Fibroblast of skin of scalp (primary cell): ENCODE measurements at places on chromosomes 4 and X.

GRCh38 chr4:3226944-3227343, 22.0 kb upstream of the MSANTD1 start:
- DNase-seq = no peak

DNA sequence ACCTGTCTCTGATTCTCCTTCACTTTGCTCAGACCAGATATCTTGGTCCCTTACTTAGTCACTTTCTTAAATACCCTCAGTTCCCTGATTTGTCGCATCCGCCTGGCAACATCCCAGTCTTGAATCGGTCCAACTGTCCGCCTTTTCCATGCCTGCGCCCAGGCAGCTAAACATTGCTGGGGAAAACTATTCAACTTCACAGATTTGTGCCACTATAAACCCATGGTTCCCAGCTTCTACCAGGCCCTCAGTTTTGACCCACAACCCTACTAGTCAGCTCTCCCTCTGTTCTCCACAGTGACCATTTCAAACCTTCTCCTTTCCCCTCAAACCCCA, 451 bp upstream of the FGD1 start:
- DNase-seq = no peak

DNA sequence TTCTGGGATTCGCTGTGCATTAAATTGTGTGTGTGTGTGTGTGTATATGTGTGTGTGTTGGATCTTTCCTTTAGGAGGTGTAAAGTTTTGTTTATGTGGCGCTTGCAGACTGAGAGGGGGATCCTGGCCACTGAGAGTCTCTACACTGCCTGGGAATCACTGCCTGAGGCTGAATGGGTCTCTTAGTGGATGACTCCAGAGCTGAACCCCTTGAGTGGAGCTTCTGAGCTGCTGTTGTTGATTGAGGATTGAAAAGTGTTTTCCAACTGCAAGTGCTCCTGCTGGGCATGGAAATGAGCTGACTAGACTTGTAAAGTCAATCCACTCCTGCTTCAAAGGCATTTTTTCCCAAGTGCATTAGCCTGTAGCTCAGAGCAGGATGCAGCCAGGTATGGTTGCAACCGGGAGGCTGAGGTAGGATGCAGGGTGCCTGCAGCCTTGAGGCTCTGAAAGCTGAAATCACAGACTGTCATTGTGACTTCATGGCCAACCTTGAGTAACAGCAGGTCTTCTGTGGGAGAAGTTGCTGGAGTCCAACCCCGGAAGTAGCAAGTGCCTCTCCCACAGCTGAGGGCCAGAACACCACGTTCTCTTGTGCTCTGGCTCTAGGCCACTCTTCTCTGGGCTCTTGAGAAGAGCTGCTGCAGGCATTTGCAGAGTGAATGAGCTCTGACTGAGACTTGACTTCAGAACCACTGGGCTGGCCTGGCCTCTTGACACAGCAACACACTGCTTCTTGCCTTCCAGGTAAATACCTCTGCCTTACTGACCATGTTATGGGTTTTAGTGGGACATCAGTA, at the start of gene TBX22:
Gene TBX22, plus strand, starts transcription at position 613 of the 800 bp plus-strand sequence. CDS start 7,517 bp downstream, outside the sequence.
- DNase-seq = no peak

DNA sequence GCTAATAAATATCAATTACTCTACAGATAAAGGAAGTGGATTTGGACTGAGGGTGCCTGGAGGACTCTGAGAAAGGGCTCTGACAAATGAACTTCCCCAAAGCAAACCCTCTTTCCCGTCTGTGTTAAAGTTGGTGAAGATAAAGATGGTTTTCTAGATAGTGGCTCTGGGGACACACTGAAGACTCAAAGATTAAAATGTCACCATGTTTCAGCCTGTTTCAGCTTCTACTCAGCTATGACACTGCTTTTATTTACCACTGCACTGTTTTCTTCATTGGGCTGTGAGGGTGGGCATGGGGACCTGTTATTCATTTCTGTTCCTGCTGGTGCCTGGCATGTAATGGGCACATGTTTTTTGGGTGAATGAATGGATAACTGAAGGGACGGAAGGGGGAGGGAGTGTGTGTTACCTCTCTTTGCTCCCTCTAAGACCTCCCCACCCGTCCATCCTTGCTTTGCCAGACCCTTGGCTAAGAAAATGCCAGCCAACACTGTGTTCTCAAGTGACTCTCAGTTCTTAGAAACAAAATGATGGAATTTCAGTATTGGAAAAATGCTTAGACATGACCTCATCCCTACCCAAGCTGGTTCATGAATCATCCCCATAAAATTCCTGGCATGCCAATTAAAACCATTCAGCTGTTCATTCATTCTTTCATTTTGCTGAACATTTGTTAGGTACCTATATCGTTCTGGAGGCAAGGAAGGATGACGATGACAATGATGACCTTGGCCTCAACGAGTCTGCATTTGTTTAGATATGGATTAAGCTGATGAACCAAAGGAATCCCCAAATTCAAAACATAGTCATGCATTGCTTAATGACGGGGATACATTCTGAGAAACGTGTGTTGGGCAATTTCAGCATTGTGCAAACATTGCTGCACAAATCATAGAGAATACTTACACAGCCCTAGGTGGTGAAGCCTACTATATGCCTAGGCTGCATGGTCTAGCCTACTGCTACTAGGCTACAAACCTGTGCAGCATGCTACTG, 13.4 kb upstream of the STK32B start:
- DNase-seq = peak; percentile 95

GRCh38 chr4:94084155-94084554, 123.5 kb upstream of the SMARCAD1 start:
- DNase-seq = no peak

DNA sequence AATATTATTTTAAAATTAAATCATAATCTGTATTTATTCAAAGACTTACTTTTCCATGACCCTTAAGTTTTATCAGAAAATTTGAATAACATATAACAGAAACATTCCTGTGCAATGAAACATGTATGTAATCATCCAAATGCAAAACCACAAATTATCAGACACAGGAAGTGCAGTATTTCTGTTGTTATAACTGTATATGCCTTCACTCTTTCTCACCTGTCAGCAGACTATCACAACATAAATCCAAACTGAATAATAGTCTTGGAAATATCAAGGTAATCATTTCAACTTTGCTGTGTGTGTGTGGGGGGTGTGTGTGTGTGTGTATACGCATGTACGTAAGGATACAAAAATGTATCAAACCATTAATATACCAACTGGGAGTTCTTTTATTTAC, 285.9 kb downstream of the SLC7A11 start:
- peak; percentile 32 for DNase-seq

GRCh38 chr4:61376301-61376700, 176.2 kb downstream of the ADGRL3 start:
- DNase-seq = no peak

- DNase-seq = peak; percentile 42
Measured at GRCh38 chr4:125387770-125388169, 73.0 kb downstream of the FAT4 start.

- DNase-seq = peak; percentile 0
Measured at GRCh38 chrX:15107367-15107988, 162.4 kb downstream of the ASB9 start.

DNA sequence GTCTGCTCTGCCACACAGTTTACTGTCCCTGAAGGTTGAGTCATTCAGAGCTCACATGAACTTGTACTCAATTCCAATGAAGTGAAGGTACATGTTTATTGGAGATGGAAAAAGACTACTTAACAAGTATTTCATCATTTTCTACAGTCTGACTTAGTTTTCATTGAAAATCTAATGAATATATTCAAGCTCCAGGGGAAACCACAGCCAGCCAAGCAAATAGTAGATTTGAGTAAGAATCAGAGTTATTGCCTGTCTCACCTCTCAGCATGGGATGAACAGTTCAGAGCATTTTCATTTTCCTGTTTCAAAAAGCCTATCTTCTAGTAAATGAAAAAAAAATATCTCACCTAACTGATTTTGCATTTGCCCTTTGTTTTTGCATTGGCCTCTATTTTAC, 1249.4 kb upstream of the DIAPH2 start:
- DNase-seq = no peak
